ENCODE measurements at places on chromosomes 1 and 21. TPM values are rescaled to one million over a fixed set of nuclear protein-coding genes. Genes with fewer than 3 reads are reported as not detected.

Gene NDUFV3
- polyA plus RNA-seq: 50.5 TPM

GRCh38 chr1:247906504-247907047 is 11.2 kb downstream of the OR2W3 start:
- no peak for DNase-seq

GRCh38 chr1:162422662-162423375 is 10.9 kb upstream of the SH2D1B start:
- no peak for DNase-seq

- no peak for DNase-seq
Observed at GRCh38 chr21:42439284-42440186, 35.8 kb downstream of the UBASH3A start.

DNA sequence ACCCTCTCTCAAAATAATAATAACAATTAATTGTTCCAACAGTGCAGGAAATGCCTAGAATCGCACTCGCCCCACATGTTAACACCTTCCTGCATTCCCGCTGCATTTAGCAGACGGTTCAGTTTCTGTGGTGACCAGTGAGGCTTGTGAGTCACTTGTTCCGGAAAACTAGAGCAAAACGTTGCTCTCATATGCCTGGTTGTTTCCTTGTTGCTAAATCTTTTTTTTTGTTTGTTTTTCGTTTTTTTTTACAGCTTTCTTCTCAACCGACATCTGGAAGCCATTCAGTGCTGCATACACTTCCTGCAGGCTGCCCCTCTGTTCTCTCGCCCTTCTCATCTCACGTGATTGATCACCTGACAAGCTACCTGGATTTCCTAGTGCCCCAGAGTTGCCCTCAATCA is 56.9 kb upstream of the TMPRSS2 start:
- no peak for DNase-seq

Data from renal cortex interstitium (tissue), 15 donors.